ENCODE measurements at places on chromosomes 16 and 17.
A peak's percentile ranks its signal among the peaks of the same experiment; 100 is the strongest.

DNA sequence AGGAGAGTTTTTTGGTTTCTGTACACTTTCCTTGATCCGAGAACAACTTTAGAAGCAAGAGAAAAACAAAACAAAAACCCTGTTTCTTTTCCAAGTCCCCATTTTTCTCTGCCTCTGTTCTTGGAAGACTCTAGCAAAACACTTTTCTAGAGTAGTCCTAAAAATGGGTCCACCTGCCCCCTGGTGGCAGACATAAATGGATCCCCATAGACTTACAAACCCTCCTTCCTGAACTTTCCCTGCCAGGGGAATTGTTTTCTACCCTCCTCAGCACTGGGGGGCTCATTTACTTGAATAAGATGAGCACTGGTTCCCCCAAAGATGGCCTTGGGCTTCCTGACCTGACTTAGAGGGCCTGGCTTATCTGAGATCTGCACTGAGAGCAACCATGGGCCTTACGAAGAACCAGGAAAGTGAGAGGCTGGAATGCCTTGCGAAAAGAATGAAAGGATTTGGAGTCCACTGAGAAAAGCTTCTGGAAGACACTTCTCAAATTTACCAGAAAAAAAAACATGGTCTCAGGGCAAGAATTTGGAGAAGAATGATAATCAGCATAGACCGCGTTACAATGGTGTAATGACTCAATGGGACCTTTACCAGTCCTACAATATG is 48.0 kb upstream of the CDYL2 start:
- no peak for DNase-seq

DNA sequence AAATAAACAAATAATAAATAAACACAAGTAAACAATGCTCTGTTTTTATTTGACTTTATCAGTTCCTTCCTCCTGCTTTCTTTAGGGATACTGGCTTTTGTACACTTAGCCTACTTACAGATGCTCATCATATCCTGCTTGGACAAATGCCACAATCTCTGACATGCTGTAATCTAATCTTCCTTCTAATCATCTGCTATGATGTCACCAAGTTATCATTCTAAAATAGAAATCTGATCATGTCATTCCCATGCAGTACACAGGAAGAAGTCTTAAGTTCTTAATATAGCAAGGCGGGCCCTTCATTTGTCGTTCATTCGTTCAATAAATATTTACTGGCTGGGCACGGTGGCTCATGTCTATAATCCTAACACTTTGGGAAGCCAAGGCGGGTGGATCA is 9.1 kb upstream of the UBB start:
- DNase-seq: no peak

GRCh38 chr17:63398680-63399079 is 47.4 kb downstream of the CYB561 start:
- DNase-seq: no peak

DNA sequence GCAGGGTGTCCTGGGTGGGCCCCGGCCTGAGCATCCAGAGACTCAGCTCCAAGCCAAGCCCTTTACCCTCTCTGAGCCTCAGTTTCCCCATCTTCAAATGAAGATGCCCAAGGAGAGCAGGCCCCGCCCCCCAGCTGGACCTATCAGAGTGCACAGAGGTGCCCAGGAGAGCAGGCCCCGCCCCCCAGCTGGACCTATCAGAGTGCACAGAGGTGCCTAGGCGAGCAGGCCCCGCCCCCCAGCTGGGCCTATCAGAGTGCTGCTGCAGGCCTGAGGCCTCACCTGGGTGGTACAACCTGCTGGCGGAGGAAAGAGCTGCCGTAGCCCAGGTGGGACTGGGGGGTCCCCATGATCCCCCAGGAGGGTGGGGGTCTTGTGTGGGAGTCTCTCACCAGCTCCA is 3.4 kb upstream of the SSTR5 start:
- DNase-seq: no peak

- no peak for DNase-seq
These were observed 11.1 kb upstream of the ALDOA start for GRCh38 chr16:30054451-30054850.

DNA sequence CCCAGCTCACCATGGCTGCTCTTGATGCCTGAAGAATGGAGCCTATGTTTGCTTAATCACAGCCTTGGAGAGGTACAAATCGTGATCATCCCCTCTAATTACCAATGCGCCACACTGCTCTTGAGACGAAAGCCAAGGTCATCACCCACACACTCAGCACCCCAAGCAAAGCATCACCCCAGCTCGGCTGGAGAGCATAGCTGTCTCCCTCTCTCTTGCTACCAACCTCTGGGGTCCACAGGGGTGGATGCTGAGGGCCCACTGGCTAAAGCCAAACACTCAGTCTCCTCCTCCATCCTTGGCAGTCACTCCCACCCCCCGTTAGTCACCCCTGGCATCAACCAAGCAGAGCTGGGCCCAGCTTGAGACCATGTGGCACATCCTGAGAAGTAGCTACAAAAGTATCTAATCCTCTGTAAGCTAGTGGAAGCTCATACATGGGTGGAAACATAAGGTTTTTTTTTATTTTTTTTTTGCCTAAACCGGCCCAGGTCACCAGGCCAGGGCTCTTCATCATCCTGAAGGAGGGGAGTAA is 44.8 kb downstream of the PIMREG start:
- DNase-seq: no peak

DNA sequence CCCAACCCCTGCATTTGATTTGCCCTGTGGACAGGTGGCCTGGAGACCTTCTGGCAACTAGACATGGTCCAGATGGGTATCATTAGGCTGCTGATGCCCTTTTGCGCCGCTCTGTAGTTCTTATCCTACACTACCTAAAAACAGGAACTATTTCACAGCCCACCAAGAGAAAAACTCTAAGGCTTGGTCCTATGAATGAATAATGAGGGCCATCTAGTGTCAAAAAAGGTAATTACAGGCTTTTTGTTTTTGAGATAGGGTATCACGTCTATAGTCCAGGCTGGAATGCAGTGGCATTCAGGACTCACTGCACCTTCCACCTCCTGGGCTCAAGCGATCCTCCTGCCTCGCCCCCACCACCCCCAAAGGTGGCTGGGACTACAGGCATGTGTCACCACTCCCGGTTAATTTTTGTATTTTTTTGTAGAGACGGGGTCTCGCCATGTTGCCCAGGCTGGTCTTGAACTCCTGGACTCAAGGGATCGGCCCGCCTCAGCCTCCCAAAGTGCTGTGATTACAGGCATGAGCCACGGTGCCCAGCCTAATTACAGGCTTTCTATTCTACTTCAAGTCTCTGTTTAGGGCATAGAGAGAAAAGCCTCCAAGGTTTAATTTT is 20.9 kb downstream of the COIL start:
- DNase-seq: no peak

- DNase-seq: no peak
These were observed 22.9 kb downstream of the CDIP1 start for GRCh38 chr16:4515611-4516233.

DNA sequence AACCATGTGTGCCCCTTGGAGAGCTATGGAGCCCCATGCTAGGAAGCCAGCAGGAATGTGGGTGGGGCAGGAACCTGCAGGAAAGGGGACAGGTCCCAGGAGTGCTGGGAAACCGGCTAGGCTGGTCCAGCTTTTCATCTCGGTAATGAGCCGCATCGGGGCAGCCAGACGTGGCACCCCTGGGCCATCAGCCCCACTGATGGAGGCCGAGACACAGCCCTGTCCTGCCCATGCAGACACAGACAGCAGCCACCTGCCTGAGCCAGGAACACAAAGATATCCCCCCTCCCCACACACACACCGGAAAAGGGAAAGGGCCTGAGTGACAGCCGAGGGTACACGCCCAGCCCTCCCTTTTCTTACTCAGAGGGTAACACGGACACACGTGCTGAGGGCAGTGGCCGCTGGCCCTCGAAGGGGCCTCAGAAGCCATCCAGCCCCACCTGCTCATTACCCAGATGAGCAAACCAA is 18.1 kb downstream of the PPL start:
- DNase-seq: no peak

- DNase-seq: peak; percentile 69
These were observed 16.5 kb upstream of the EEF2K start for GRCh38 chr16:22189473-22190080.

- DNase-seq: no peak
These were observed 12.3 kb upstream of the SPAG9 start for GRCh38 chr17:51132964-51133319.

DNA sequence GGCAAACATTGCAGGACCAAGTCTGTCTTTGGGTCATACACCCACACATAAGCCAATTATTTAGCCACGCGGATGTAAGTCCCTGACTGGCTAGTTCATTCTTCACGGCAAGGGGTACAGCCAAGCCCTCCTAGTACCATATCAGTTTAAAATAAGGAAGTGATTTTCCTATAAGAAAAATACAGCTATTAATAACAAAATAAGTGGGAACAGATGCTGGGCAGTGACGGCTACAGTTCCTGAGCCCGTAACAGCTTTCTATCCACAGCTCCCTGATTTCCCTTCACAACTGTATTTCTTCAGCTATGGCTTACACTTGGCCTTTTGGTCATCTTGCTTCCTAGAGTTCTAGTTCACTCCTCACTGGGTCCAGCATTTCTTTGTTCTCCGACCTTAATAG is 542.4 kb upstream of the C16orf82 start:
- no peak for DNase-seq

DNA sequence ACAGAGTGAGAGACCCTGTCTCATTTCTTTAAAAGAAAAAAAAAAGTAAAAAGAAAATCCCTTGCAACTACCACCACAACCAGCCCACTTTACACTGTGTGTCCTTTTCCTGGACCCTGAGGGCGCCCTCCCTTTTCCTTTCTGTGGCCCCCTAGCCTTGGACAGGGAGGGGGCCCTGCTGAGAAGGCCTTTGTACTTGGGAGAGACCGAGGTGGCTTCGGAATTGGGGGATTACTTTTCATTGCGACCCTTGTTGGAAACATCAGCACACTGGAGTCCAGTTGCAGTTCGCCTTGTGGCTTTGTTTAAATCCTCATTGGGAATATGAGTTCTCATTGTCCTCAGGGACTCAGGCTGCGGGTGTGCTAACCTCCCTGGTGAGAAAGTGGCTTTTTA is 9.4 kb upstream of the DNASE1 start:
- peak; percentile 7 for DNase-seq

DNA sequence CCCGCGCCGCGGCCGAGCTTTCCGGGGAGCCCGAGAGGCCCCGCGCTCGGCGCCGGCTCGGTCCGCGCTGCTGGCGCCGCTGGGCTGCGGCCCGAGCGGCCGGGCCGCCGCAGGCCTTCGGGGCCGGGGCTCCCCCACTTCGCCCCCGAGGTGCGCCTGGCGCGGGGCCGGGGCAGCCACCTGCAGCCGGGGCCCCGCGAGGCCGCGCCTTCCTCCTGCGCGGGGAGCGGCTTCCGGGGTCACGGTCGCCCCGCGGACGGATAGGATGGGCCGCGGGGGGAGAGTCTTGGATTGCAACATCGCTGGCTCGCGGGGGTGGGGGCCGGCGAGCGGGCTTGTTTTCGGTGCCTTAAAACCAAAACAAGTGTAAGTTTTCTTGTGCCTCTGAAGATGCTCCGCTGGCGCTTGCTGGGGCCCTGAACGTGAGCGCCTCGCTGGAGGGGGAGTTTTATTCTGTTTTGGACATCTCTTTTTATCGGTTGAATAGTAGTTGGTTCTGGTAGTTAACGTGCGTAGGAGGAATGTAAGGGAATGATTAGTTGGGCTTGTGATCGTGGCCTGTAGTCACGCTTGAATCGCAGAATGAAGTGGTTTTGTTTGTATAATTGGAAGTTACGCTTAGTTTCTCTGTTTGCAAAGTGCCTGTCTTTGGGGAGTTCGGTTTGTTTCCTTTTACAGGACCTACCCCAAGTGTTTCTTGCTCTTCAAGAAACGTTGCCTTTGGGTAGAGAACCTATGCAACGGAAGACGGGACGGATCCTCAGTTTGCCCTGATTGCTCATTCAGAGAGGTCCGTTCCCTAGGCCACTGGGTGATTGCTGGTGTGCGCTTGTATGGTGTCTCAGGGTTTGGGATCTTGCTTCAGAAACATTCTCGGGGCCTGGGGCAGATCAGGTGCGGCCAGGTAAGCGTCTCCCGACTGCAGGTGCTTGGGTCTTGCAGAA is 724 bp downstream of the UBE2I start:
- peak; percentile 59 for DNase-seq

DNA sequence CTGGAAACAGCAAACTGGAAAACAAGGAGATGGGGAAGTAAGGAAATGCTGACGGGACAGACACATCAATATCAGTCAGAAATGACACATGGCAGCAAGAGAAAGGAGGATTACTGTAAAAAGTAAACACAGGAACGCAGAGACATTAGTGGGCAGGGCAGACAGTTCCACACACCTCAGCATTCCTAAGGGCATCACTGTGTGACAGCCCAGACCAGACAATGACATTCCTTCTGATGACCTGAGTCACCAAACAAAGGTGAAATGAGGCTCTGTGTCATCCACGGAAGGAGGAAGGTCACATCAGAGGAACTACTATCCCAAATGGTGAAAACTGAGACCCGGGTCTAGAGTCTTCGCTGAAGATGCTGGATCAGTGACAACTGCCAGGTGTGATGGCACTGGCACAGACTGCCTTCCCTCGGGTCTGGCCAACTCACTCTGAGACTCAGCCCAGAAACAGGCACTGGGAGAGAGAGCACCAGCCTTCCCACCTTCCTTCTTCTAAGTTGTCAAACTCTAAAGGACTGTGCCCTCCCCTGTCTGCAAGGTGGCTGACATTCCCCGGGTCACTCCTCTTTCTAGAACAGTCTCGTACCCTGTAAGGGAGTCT is 36.7 kb downstream of the TK2 start:
- DNase-seq: no peak

DNA sequence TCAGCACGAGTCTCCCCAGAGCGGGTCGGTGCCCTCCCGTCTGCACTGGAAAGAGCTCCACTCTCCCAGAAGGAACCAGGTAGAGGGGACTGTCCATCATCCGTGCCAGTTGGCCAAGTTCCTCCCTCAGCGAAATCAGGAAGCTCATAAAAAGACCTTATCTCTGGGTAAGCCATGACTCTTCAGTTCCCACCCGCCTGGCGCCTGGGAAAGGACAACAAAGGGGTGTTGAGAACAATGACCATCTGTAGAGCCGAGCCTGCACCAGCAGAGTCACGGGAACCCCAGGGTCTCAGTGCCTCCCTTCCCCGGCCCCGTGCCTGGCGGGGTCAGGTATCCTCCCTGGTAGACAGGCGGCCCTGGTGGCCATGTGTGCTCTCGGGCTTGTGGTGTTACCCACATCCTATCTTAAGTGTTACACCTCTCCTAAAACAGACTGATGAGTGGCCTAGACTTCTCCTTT is 190.7 kb downstream of the AXIN2 start:
- no peak for DNase-seq

DNA sequence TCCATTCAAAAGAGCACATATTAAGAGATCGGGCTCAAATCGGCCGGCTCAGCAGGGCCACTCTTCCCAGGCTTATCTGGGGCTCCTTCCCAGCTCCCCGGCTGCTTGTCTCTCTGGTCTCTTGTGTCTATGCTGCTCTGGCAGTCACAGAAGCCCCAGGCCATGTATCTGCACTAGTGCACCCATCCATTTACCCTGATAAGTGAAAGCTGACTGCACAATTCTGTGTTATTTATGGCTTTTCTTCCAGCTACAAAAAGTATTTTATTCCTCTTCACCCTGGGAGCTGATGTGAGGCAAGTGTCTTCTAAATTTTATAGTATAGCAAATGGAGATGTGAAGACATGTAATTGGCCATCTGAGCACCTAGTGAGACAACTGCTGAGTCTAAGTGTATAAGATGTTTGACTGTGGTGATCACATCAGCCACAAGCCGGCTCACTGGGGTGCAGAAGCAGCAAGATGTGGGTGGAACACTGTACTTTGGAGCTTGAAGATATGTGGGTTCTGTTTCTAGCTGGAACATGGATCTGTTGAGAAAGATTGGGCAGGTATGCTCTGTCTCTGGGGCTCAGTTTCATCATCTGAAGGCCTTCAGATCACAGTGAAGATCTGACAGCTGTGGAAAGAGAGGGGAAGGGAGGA is 78.1 kb upstream of the MPHOSPH6 start:
- no peak for DNase-seq
